Hippocampal formation (tissue), 2 donors: ENCODE measurements at places on chromosomes 2 and 18.

DNA sequence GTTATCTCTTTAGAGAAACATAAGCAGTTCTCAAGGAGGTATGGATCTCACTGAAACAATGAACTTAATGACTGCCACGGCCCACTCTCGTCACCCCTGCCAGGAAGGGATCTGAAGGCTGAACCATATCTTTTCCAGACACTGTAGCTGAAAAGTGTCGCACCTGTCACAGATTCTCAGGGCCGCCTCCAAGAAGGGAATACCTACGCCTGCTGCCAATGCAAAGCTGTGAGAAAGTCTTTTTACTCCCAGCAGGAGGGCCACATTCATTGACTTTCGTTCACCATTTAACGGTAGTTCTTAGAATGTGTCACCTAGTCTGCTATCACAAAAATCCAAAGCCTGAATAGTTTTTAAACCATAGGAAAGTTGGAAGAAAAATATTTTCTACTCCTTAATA, 66.7 kb upstream of the SH3BP4 start:
- DNase-seq, result no peak

- no peak for DNase-seq
These were observed 6.1 kb downstream of the NCKAP1 start for GRCh38 chr2:183031911-183032794.

DNA sequence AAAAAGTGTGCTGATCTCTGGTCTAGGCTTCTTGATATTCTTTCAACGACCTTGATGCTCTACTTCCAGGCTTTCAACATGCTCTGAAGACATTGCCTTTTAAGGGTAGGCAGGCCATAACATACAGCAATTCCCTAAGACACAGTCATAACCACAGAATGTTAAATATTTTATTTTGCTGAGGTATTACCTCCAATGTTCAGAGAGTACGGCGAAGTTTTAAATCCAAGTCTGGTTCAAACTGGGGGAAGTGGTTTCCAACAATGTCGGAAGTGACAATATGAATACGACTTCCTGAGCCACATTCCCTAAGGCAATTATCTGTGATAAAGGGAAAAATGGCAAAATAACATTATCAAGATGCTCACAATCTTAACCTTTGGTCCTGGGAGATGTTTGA, 1077.9 kb upstream of the PIK3C3 start:
- no peak for DNase-seq

DNA sequence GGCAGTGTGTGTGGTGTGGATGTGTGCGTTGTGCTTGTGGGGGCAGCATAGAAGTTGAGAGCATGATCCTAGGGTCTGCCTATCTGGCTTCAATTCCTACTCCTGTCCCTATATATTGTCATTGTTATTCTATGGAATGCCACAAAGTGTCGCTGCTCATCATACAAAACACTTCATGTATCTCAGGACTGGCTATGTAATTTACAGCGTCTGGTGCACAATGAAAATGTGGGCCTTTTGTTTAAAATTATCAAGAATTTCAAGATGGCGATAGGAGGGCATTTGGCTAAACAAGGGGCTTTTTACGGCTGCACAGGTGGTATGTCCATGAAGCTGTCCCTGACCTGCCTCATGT, 3.4 kb downstream of the SERPINB2 start:
- no peak for DNase-seq

- DNase-seq, result no peak
These were observed 87.7 kb downstream of the DSEL start for GRCh38 chr18:67428805-67429204.

DNA sequence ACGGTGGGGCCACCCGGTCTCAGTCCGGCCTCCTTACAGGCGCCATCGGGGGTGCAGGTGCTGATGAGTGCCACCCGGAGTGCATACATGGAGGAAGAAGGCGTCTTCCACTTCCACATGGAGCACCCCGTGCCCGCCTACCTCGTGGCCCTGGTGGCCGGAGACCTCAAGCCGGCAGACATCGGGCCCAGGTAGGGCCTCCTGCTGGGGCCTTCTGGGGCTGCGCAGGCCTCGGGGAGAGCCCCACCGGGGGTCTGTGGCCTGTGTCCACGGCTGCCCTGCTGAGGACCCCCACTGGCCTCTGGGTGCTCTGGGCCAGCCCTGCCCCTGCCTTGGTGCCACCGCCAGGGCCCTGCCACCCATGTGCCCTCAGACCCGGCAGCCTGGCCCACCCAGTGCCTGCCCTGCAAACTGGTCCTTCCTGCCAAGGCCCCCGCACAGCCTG, 4.8 kb downstream of the RNPEPL1 start:
- no peak for DNase-seq

DNA sequence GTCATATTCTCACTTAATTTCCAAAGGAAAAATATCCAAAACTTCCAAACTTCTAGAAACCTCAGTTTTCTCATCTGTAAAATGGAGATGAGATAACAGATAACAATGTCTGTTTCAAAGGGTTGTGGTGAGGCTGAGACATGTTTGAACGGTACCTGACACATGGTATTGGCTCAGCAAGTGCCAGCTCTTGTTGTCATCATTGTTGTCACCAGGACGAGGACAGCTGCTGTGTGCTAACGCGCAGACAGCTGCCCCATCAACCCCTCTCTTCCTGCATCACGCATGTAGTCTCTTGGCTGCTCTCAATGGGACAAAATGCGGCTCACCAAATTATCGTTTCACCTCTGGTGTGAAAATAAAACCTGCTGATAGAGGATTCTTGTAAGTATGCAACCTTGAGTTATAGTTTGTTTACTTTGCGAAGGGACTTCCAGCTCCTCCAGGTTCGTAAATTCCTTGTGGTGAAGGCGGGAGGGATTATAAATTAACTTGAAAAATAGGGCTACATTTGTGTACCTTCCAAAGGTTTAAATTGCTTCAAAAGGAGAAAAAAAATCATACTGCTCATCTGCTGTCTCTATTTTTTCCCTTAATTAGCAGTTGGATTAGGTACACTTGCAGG, 605.4 kb downstream of the BCL11A start:
- DNase-seq, result no peak
